ENCODE measurements at places on chromosomes 2 and 18.
A peak's percentile ranks its signal among the peaks of the same experiment; 100 is the strongest.

DNA sequence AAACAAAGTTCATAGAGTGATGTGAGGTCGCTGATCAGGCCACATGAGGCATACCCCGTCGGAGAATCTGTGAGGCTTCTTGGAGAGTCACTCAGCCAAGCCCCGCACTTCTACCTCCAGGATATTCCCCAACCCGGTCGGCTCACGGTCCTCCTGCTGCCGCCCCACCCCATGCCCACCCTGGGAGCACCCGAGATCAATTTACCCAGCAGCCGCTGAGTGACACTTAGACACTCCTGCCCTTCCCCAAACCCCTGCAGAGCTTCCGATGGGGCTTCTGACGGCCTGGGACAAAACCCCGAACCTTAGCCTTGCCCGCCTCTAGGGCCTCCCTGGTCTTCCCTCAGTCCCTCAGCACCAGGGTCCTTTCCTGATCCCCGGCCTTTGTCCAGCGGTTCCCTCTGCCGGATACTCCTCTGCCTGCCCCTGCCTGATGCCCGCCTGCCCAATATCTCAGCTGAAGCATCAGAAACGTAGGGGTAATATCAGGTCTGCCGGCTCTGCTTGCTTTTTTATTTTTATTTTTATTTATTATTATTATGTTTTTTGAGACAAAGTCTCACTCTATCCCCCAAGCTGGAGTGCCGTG, 18.9 kb upstream of the OTOS start:
- DNase-seq = no peak

- DNase-seq = no peak
Observed at GRCh38 chr2:99127981-99128380, 13.5 kb upstream of the C2orf15 start.

- peak; percentile 70 for DNase-seq
Observed at GRCh38 chr2:25673300-25674076, at the start of gene DTNB. Gene DTNB (minus strand): TSS chr2:25673577. CDS start chr2:25652660, 20,917 bp downstream.

- no peak for DNase-seq
Observed at GRCh38 chr2:48719480-48720177, 35.9 kb downstream of the LHCGR start.

DNA sequence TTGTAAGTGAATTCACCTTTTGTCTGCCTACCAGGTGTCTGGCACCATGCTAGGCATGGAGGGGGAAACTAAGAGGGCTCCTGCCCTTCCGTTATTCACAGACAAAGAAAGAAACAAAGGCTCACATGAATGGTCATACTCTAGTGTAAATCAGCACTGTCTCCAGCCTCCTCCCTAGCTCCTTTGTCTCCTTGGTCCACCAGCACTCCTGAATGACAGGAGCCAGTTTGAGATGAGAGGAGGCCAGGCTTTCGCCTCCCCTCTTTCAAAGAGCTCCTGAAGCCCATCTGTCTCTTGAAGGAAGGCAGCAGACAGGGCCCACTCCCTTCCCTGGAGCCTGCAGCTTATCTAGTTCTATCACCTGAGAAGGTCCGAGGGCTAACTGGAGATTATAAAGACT, 18.7 kb downstream of the SATB2 start:
- no peak for DNase-seq
